ENCODE measurements at places on chromosomes 5 and 9.
A peak's percentile ranks its signal among the peaks of the same experiment; 100 is the strongest.

GRCh38 chr9:81613002-81613812, 76.1 kb downstream of the TLE1 start:
- DNase-seq: no peak

DNA sequence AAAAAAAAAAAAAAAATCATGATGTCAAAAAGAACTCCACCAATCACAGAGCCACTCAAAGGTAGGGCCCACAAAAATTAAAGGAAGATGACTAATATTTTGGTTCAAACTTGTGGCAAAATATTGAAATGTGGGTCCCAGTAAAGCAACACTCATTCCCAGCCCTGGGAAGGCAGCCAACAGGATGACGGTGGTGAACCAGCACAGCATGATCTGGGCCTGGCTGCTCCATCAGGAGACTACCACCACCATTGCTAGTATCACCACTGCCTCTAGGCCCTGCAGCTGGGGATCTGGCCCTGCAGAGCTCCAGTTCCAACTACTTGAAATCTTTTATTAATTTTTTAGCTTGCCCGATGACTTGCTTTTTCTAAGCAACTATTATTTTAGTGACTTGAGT, 206.8 kb upstream of the ITGA1 start:
- no peak for DNase-seq

GRCh38 chr5:102622262-102622661, 123.5 kb upstream of the SLCO6A1 start:
- no peak for DNase-seq

- peak; percentile 53 for DNase-seq
Observed at GRCh38 chr5:139415221-139415861, 11.5 kb upstream of the SPATA24 start.

DNA sequence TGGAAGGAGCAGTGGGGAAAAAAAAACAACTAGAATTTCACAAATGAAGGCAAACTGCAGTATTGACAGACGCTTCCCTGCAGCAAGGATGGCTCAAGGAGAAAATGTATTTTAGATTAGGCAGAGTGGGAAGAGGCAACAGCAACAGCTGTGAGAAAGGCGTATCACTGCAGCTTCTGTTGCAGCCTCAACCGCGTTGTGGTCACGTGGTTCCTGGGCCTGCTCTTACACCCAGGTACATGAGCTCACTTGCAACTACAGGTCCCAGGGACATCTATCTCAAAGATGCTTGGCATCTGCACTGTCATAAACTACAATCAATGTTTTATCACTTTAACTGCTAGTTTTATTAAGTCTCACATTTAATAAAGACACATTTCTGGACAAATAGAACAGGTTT, 36.0 kb upstream of the GOLM1 start:
- no peak for DNase-seq

DNA sequence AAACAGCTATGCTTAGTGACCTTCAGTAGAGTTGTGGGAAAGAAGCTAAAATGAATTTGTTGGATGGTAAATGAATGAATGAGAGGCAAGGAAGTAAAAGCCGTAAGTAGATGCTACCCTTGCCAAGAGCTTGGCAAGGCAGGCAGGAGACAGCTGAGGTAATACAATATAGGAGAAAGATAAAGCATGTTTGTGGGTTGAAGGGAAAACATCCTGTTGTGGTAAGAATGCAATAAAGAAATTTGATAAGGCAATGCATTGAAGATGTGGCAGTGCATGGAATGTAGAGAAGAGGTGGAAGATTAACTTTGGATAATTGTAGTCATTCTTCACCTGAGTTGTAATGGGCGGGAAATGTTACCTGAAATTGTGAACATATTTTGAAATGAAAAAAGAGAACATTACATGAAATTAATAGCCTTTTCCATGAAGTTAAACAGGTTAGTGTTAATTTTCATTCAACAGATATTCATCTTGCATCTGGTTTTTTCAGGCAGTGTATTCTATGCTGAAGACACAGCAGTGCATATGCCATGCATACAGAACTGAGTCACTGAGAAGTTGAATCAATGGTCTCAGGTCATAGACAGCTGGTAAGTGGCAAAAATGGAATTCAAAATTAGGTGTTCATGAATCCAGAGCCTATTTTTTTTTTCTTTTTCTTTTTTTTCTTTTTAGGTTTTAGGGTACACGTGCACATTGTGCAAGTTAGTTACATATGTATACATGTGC, 43.4 kb upstream of the SPINK5 start:
- DNase-seq: no peak

DNA sequence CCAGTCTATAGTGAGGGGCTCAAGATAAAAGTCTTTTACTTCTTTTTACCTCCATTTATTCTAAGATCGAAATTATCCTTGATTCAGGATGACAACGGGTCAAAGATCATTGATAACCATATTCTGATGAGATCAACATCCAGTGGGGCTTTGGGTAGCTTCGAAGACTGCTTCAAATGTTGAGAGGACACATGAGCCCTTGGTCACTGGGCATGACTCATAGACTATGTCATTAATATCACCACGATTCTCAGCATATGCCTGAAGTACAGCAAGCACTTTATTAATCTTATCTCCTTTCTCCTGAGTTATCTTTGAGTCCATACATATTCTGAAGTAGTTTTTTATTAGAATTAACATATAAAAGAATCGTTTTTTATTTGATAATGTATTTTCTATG, 117.1 kb upstream of the DAB2 start:
- DNase-seq: no peak

- no peak for DNase-seq
Observed at GRCh38 chr9:133686642-133687575, 50.7 kb downstream of the DBH start.

DNA sequence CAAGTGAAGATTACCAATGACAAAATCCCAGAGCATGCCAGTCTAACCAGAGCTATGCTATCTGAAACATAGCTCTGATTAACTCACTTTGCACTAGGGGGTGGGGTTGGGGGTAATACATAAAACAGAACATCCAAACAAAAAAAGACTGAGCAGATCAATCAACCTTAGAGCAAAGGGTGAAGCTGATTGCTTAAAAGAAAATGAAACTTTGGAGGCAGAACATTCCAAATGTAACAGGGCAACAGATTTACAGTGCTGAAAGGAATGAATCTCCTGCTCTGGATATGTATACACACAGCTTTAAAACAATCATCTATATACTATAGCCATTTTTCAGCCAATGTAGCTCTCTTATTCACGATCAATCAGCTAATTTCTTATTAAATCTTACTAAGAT, 4.9 kb downstream of the IL6ST start:
- DNase-seq: no peak

DNA sequence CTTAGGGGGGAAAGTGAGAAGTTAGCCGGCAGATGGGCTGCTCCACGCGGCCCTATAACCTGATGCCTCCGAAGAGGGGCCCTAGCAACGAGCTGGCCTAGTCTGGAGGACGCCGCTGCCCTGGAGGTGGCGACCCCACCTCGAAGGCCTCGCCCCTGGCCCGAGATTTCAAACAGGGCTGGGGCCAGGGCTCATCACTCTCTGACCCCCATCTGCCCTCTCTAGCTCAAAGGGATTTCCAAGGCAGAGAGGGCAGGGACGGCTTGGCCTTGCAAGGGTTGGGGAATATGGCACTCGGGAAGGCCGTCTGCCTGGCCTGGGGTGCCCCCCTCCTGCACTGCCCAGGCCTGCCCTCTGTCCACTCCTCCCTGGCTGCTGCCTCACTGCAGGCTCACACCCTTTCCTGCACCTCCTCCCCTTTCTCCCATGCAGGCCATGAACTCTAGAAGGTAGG, 25.5 kb upstream of the TIFAB start:
- DNase-seq: no peak

- no peak for DNase-seq
Observed at GRCh38 chr5:170182491-170182890, 50.3 kb upstream of the C5orf58 start.

DNA sequence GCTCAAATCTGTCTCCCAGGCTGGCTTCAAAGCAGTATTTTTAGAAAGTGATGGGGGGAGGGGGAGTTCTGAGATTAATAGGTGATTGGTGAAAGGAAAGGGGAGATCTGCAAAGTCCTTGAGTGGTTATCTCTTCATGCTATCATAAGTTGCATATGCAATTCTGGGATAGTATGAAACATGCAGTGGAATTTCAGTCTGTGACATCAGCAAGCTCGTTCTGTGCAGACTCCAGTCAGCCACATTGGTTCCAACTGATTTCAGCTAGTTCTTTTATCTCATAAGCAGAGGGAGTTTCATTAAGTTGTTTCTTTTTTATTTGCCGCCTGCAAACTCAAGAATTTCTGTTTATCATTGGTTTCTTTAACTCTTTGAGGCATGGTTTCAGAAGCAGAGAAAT, 180.5 kb upstream of the SH3GL2 start:
- DNase-seq: no peak

GRCh38 chr5:96412868-96413449, 20.1 kb downstream of the PCSK1 start:
- no peak for DNase-seq

DNA sequence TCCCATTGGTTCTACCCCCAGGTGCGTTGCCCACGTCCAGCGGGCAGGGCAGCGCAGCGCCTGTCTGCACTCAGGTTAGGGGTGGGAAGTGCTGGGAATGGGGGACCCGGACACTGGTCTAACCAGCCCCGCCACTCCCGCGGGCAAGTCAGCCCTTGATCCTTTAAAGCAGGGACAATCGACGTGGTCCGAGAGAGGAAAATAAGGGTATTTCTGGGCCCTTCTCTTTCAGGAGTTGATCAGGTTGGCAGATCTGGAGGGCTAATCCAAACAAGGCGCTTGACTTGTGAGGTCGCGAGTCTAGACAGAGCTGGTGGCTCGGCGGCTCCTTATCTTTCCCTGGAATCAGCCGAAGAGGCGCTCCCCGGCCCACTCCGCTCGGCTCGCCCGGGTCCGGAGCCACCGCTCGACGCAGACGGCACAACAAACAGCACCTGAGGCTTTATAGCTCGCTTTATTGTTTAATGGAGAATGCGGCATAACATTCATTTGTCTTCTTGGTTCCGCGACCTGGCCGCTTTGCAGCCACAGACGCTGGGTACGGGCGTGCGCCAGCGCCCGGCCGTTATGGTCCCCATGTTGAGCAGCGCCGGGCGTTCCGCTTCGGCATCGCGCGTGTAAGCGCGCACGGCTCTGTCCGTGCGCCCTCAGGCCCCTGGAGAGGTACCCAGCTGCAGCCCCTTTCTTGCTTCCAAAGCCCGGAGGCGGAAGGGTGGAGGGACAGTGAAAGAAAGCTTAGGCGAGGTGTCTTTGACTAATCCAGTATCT, 15.8 kb downstream of the ISL1 start:
- no peak for DNase-seq

GRCh38 chr9:109913461-109913810, 133.4 kb downstream of the PALM2AKAP2 start:
- no peak for DNase-seq

- no peak for DNase-seq
Observed at GRCh38 chr5:19862711-19863110, 125.3 kb downstream of the CDH18 start.

- no peak for DNase-seq
Observed at GRCh38 chr9:1747417-1747967, 267.7 kb upstream of the SMARCA2 start.

GRCh38 chr9:126297661-126298060, 29.0 kb upstream of the MVB12B start:
- DNase-seq: no peak

GRCh38 chr9:100505564-100506159, 32.7 kb downstream of the TMEFF1 start:
- DNase-seq: peak; percentile 83

DNA sequence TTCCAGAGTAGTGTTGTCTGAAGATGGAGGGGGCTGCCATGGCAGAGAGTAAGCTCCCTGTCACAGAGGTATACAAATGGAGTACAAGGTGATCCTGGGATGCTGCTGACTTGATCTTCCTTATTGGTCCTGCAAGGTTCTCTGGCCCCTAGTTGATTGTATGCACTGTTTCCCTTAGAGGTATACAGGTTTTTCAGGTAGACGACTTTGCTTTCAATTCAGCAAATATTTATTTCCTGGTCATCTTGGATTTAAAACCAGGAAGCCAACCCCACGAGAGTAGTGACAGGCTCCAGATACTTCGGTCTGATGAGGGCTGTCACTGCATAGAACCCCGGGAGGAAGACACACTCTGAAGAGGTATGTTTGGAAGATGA, 16.5 kb upstream of the TRIM14 start:
- no peak for DNase-seq

GRCh38 chr9:127854184-127854806, at the start of gene ENG:
ENG (minus strand) TSS chr9:127854658; CDS start chr9:127854355, 303 bp downstream.
- peak; percentile 50 for DNase-seq

- DNase-seq: no peak
Observed at GRCh38 chr9:98108531-98109031, 10.4 kb downstream of the TRIM14 start.

DNA sequence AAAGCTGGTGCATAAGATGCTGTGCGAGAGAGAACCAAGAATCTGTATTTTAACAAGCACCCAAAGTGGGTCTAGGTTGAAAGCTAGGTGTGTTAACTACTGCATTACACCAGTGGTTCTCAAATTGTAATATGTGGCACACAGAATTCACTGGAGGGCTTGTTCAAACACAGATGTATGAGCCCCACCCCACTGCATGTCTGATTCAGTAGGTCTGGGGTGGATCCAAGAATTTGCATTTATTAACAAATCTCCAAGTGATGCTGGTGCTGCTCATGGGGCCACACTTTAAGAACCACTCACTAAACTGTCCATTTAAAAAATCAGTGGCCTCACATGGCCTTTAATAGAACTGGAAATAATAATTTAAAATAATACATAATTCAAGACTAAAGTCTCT, 40.4 kb downstream of the LPAR1 start:
- no peak for DNase-seq

DNA sequence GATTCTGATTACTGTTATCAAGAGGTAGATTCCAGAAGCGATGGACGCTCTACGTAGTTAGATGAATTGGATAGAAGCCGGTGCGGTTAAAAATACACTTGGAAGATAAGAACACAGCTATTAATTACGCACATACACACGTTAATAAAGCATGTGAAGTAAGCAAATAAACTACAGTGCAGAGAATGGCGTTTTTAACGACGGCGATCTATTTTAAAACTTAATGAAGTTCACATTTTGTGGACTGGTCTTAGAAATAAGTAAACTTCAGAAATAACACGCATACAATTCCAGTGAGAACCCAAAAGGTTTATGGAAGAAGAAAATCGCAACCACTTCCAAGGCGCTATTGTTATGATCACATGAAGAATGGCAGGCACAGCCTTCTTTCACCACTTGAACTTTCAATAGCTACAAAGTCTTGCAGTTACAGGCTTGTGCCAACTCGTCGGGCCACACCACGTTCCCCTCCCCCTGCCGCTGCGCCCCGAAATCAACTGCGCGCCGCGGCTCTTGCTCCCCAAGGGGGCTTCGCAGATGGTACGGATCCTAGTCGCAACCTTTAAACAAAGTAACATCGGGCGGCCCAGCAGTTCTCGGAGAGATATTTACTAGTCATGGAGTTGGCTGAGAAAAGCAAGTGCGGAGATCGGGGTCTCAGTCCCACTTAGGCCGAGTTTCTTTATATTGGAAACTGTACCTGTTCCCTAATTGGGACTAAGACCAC, 866 bp upstream of the SEMA6A start:
- peak; percentile 9 for DNase-seq

Measured in stimulated activated naive CD8-positive, alpha-beta T cell treated with anti-CD3 and anti-CD28 coated beads, Interleukin-15, Interleukin-2, amounts not matched to agents 100 U/mL and 50 U/mL, for 24 hours (primary cell).